Stimulated activated CD8-positive, alpha-beta memory T cell treated with anti-CD3 and anti-CD28 coated beads, Interleukin-4, amount 100 ng/mL, for 1 hour (primary cell): ENCODE measurements at places on chromosomes 7 and 10.

DNA sequence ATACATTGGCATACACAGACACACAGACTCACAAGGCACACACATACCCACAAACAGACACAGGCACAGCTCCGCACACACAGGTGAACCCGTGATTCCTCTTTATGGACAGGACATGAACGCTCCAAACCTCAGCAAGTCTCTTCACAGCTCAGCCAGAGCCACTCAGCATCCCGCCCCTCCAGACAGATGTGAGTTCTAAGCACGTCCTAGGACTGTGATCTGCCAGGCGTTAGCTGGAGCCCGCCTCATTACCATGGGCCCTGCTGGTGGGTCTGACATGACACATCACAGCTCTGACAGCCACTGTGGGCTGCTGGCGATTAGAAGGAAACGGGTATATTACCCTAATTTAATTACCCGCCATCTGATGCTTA lies 176.7 kb upstream of the PPP2R2D start:
- no peak for DNase-seq

GRCh38 chr10:78952686-78953085 lies 116.1 kb upstream of the ZMIZ1 start:
- no peak for DNase-seq

GRCh38 chr7:300048-300447 lies 10.1 kb downstream of the FOXL3 start:
- no peak for DNase-seq

DNA sequence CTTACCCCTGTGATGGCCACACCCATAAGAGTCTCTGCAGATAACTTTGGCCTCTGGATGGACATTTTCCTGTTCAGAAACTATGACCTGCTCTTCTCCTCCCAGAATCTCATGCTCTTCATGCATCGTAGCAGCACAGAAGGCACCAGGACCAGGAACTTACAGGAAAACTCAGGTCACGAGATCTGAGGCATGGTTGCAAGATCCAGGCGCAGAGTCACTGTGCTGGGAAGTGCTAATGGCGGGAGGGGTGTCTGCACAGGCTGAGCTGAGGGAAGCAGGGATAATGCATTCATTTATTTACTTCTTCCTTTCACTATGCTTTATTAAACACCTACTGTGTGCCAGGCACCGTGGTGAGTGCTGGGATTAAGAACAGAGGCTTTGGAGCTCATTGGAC lies 48.2 kb upstream of the LOXL4 start:
- DNase-seq = no peak

DNA sequence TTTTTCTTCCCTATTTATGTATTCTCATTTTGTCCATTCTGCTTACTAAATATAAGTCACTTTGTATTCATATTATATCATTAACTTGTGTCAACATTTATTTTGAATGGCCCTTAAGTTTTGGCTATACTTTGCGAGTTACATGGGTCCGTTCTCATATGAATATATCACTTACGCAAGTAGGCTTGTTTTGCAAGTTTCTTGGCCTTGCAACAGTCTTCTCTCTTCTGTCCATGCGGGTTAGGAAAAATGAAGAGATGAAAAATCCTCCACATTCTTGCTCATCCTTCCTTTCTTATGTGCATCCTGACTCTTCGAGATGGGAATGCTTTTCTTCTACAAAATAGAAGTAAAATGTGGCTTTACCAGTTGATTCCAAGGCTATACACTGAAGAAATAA lies 82.8 kb downstream of the GPR158 start:
- DNase-seq = no peak

- no peak for DNase-seq
Measured at GRCh38 chr7:132520591-132521280, 55.5 kb downstream of the PLXNA4 start.

- DNase-seq = no peak
Measured at GRCh38 chr7:15334536-15335263, 227.1 kb downstream of the AGMO start.

DNA sequence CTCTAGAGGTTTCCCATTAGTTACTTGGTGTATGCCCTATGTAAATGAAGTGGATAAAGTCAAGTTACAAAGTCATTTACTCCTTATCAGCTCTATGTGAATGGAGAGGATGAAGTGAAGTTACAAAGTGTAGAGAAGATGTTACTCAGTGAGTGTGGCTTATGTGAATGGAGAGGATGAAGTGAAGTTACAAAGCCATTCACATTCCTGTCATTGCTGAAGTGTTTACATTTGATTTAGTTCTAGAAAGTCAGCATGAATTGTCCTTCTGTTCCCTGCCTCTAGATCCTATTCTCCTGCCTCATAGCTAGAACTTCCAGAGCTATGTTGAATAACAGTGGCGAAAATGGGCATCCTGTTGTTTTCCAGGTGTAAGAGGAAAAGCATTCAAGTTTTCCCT lies 880.1 kb downstream of the DNAJB9 start:
- no peak for DNase-seq

DNA sequence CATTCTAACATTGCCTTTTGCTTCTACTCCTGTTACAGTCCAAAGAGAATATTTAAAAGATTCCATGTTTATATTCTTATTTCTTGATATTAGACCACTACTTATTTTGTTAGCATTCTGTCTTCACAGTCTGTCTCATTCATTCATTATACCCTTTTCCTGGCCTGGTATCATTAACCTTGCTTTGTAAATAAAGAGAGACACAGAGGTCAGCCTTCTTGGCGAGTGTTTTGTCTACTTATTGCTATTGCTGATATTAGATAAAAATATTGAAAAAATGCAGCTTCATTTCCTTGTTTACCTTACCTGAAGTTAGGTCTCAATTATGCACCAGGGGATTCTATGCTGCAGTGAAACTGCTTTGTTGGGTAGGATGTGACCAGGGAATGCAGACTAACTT lies 179.2 kb downstream of the NXPH1 start:
- no peak for DNase-seq

DNA sequence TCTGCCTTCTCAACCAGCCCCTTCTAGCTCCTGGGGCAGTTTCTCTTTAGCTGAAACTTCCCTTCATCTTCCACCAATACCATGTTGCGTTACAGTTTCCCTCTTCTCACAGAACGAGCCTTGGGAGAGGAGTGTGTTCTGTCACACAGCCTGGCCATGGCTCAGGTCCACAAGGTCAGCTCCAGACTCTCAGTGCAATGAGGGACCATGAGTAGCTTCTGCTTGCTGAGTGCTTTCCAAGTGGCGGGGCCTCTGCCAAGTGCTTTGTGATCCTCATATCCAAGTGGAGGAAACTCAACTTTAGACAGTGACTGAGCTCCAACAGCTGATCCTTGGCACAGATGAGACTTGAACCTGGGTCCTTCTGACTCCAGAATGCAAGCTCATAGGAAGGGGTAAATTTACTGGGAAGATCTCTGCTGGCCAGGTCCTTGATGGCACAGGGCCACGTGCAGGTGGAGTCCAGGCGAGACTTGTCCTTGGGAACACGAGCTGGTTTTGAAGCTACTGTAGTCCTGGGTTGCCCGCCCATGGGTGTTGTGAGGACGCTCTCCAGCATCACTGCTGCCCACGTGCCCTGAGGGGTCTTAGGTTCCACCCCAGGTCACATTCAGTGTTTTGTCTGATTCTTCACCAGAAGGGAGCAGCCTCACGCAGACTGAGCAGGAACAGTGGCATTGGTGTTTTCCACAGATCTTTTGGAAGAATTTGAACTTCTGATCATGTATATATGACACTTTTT lies 238.0 kb downstream of the EBF3 start:
- DNase-seq = no peak

DNA sequence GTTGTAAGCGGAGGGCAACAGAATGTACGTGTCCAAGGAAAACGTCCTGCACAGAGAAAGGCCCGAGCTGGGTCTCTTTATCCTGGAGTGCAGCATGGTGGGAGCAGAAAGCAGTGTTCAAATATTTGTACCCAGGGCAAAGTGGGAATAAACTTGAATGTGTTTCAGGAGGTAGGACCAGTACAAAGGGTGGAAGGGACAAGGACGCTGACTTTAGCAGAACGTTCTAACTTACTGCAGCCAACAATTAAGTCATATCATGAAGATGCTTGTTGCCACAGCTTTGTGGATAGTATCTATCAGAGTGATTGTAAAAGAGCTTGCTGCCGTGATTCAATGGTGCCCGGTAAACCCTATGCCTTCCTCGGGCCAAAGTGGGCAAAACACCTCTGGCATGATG lies 30.5 kb upstream of the ZC3HAV1L start:
- DNase-seq = no peak
